Head of caudate nucleus (tissue), 42 donors: ENCODE measurements at places on chromosomes 3 and 15.

DNA sequence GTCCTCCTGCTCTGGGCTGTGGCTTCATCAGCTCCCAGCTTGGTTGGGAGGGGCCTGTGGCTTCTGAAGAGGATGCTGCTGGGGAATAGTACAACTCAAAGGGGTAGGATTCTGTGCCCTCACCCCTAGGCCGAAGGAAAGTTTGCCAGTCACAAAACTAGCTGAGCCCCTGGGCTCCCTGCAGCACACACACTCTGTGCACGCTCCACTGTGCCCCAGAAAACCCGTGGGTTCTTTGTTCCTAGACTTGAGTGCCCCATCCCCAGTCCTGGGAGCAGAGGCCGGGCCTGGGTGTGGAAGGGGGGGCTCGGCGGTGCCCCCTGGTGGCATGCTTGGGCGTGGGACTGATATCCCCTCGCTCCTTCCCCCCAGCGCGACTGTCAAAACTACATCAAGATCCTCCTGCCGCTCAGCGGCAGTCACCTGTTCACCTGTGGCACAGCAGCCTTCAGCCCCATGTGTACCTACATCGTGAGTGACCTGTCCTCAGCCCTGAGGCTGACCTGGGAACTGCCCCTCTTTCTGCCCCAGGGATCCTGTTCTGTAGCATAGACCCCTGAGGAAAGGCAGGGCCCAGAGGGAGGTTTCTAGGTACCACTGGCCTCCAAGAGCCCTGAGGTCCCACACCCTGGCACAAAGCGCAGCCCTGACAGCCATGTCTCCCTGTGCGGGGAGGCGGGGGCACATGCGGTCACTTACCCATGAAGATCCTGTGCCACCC is 14.2 kb downstream of the CIB1 start:
- DNase-seq: peak; percentile 39

GRCh38 chr15:33587773-33588172 is 277.0 kb downstream of the RYR3 start:
- DNase-seq: no peak

GRCh38 chr3:13890377-13891016 is 10.6 kb upstream of the WNT7A start:
- no peak for DNase-seq

DNA sequence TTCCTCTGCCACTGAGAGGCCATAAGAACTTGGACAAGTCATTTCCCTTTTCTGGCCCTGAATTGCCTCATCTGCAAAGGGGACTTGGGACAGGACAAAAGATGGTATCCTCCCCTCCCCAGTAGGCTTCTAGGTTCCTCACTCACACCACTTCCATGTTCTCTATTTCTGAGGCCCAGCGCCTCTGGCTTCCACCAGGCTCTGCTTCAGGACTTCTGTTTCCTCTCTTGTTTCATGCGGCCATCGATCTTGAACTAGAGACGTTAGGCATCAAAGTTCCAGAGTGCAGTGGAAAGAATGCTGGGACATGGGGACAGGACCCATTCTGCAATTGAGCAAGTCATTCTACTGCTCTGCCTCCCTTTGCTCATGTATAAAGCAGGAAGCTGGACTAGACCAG is 1.7 kb downstream of the TM4SF4 start:
- no peak for DNase-seq

- DNase-seq: no peak
These were observed 607.5 kb upstream of the AGTR1 start for GRCh38 chr3:148090156-148090555.

DNA sequence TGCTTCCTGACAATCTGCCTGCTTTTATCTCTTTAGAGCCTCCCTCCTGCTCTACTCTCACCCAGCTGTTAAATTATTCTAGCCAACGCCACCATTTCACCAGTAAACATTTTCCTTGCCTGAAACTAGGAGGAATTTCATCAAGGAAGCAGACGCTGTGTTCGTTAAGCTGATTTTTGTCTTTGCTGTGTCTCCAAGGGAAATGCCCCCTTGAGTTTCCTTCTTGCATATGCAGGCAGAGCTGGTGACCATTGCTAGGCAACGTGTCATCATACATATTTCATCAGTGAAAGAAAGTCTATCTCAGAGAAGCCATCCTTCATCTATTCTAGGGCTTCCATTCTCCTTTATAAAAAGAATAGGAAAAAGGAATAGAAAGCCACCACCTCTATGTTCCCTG is 87.0 kb upstream of the ST8SIA2 start:
- no peak for DNase-seq

- no peak for DNase-seq
These were observed 20.4 kb downstream of the TERC start for GRCh38 chr3:169744366-169745054.

DNA sequence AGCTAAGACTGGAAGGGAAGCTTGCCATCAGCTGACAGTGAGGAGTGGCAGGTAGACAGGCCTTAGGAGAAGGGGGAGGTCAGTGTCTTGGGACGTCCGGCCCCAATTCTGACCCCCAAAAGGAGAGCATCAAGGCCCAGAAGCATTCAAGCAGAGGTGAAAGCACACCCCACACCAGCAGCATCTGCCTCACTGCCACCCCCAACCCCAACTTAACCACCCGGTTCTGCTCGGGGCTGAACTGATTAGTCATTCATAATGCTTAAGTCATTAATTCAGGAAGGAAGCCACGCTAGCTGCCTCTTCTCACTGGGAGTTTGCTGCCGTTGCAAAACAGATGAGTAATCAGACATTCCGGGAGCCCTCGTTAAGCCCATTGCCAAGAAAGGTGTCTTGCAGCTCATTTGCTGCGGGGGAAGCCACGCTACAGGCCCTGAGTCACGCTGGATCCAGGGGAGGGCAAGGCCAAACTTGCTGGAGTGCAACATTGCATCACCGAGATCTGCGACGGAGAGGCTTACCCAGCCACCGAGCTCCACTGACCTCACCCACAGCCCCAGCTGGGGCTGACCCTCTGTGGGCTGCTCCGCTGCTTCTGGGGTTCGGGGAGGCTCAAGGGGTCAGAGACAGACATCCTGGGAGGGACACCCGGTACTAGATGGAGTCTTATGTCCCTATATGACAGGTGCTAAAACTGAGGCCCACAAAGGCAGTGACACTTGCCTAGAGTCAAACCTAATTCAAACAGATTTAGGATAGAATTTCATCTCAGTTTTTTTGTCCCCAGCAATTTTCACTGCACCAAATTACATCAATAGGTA is 46.4 kb upstream of the HES1 start:
- DNase-seq: peak; percentile 49

GRCh38 chr15:85667491-85668424 is 127.0 kb downstream of the KLHL25 start:
- no peak for DNase-seq

DNA sequence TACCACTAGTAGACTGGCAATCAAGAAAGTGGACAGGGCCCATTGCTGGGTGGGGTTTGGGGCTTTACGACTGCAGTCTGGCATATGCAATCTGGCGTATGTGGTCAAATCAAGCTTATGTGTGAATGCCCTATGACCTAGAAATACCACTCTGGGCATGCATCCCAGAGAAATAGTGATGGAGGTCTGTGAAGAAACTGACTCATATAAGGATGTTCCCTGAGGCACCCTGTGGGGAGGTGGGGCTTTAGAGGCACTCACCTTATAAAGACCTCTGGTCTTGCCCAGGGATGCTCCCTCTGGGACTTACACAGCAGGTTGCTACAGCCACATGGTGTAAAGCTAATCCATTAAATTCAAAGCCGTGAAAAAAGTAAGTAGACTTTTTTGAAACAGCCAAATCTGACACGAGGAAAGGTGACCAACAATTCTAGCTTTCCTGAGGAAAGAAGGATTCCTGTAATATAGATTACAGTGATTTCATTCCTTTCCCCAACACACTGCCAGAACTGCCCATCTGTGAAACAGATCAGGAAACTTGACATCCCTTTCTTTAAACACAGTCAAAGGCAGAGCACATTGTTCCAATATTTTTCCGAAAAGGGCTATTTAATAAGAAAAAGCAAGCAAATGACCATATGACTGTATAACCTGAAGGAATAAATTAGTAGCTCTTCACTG is 13.6 kb downstream of the RARRES1 start:
- DNase-seq: no peak

DNA sequence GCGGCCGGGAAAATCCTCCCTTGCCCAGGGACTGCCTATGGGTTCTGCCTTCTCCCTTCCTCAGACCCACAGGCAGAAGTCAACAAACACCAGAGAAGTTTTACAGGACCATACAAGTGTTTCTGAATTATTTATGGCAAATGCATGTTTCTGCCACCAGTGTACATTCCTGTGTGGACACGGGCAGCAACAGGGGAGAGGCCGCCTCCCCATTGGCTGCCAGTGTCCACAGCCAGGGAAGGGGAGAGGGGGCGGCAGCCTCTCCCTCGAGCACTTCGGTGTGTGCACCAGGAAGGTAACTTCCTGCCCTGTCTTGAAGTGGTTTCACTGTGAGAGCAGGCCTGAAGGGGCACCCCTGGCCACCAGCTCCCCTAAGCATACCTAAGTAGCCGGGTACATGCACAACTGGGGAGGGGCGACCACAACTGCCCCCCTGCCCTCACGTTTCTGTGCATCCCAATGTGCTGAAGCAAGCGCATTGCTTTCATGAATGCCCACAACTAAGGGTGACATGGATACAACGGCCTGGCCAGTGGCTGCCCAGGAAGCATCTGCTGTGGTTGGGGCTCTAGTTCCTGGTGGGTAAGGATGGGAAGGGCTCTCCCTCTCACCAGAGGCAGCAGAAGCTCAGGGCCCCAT is 14.8 kb upstream of the SHISA5 start:
- DNase-seq: no peak

DNA sequence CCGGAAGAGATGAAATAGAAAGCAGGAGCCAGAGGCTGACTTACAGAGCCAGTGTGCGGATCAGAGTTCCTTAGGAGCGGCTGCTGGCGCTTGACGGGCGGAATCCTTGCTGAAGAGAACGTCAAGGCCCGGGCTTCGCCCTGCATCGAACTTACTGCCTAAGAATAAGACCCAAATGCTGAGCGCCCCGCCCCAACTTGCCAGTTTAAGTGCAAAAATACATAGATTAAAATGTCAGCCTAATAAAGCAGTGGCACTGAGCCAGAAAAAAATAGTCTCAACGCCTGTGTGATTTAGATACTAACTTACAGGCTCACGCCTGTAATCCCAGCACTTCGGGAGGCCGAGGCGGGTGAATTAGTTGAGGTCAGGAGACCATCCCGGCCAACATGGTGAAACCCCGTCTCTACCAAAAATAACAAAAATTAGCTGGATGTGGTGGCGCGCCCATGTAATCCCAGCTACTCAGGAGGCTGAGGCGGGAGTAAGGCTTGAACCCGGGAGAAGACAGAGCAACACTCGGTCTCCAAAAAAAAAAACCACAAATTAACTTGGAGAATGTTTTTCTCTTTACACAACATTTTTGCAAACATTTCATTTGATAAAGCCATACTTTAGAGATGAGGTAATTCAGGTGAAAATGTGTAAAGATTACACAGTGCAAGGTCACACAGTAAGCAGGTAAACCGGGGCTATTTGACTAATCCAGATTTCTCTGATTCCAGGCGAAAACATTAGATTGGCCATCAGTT is 1.2 kb upstream of the UBP1 start:
- peak; percentile 42 for DNase-seq

DNA sequence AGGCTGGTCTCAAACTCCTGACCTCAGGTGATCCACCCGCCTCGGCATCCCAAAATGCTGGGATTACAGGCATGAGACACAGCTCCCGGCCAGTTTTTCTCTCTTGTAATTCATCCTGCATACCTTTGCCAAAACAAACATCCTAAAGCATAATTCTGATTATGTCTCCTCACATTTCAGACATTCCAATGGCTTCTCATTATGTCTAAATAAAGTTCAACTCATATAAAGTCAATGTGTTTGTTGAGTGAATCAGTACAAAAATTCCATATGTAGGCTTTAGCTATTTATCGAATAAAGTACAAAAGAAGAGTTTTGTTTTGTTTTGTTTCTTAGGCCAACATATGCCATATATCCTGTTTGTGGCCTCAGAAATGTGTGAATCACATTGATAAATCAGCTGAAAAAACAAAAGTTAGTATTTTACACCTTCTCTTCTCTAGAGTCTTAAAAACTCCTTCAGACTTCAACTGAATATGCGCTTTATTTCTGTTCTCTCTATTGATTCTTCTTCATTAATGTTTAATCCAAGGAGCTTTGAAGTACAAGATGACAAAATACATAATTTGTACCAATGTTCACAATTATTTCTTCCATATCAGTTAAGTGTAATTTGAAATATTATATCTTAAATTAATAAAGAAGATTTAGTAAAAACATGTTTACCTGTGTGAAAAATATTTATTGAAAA is 165.8 kb downstream of the MECOM start:
- DNase-seq: no peak

- DNase-seq: no peak
These were observed 235.3 kb upstream of the SETMAR start for GRCh38 chr3:4067893-4068292.
